Hippocampal formation (tissue), 2 donors: ENCODE measurements at places on chromosomes 16 and 17.

GRCh38 chr17:35371934-35372333 lies 1.5 kb downstream of the SLFN11 start:
- DNase-seq, result no peak

DNA sequence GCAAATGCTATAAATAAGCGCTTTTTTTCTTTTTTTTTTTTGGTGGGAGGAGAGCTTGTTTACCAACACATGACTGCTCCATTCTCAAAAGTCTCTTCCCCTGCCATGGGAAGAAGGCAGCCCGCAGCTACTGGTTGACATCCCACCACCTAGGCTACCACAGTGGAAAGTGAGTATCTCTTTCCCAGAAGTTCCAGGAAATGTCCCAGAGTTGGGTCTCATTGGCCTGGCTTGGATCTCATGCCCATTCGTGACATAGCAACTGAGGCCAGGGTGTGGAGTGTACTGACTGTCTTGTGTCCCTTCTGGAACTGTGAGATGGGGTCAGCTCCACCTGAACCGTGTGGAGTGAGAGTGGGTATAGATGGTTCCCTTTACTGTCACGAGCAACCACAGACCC lies 29.5 kb upstream of the BRD7 start:
- DNase-seq, result no peak

GRCh38 chr17:45782889-45783592 lies 1.1 kb upstream of the CRHR1 start:
- peak; percentile 43 for DNase-seq

DNA sequence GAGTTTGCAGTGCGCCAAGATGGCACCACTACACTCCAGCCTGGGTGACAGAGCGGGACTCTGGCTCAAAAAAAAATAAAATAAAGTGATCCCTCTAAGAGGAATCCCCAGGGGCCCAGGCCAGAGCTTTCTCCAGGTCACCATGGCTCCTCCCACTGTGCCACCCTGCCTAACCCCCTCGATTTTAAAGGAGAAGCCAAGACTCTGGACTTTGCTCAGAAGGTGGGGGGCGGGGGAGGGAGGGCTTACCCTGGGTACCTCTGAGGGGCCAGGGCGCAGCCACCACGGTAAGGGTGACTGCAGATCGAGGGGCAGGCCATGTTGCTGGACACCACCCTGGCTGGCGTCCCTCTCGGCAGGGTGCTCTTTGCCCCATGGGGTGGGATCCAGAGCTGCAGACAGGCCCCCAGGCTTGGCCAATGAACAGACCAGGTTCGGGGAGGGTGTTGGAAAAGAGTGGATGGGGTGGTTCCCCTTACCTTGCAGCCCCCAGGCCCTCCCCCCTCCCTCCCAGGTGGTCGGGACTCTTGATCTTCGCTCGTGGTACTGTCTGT lies 455 bp upstream of the GRB7 start:
- DNase-seq, result no peak

DNA sequence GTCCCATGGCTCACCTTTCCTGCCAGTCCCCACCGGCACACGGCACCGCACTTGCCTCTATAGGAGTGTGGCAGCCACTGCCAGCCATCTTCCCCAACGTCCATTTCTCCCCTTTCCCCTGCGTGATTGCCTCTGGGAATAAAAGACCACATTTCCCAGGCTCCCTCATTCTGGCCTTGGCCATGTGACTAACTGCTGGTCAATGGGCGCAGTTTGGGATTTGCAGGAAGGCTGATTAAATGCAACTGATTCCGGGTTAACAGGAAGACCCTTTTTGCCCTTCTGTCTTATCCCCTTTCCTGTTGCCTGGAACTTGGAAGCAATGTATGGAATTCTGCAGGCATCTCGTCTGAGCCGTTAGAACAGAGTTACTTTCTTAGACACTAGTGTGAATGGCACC lies 3.0 kb downstream of the BTBD17 start:
- DNase-seq, result no peak

GRCh38 chr17:74251051-74251450 lies 23.0 kb upstream of the DNAI2 start:
- DNase-seq, result no peak
